ENCODE measurements at places on chromosomes 16 and 17.

GRCh38 chr17:48961516-48962233 lies 6.7 kb downstream of the GIP start:
- no peak for DNase-seq

DNA sequence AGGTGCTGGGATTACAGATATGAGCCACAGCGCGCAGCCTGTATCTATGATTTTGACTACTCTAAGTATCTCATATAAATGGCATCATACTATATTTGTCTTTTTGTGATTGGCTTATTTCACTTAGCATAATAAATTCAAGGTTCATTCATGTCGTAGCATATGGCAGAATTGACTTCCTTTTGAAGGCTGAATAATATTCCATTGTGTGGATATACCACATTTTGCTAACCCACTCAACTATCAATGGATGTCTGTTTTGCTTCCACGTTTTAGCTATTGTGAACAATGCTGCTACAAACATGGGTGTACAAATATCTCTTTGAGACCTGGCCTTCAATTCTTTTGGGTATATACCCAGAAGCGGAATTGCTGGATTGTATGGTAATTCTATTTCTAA lies 10.1 kb downstream of the PLXDC1 start:
- no peak for DNase-seq

GRCh38 chr16:75385507-75386152 lies 47.7 kb downstream of the CFDP1 start:
- peak; percentile 48 for DNase-seq

DNA sequence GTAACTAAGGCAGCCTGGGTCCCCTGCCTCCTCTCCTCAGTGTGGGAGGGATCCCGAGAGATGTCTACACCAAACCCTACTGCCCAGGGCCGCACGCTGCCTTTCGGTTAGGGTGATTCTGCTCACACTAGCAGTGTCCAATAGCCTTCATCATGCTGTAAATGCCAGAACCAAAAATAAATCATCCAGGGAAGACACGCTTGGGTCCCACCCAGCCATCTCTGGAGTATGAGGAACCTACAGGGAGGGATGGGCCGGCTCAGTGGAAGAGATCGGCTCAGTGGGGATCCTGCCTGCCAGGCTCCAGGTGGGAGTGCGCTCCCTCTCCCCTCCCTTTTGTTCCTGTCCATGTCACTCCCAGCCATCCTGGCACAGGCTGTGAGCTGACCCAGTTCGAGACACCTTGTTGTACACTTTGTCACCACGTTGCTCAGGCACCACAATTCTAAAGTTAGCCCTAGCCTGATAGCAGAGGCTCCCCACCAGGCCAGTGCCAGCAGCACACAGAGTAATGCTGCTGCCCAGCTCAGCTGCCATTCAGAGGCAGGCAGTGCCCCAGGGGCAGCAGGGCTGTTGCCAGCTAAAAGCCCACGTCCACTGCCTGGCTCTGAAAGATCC lies 24.5 kb downstream of the PEMT start:
- no peak for DNase-seq

- no peak for DNase-seq
Observed at GRCh38 chr17:29388937-29389336, 1.2 kb upstream of the TAOK1 start.

Measured in SK-N-MC (cell line).